ENCODE measurements at places on chromosomes 13 and 19. TPM values are rescaled to one million over a fixed set of nuclear protein-coding genes. Genes with fewer than 3 reads are reported as not detected.
A peak's percentile ranks its signal among the peaks of the same experiment; 100 is the strongest.

The ZNF235 gene
- total RNA-seq, result 2.7 TPM

GRCh38 chr19:45828945-45829344, 13.8 kb upstream of the RSPH6A start:
- H3K27ac ChIP-seq, result no peak overlapping the region
- H3K4me3 ChIP-seq, result no peak overlapping the region
- peaks cover 15% of the 10 kb centered on the region for H3K4me1 ChIP-seq
- DNase-seq, result no peak
- peaks cover 92% of the 10 kb centered on the region for H3K36me3 ChIP-seq
- H3K27me3 ChIP-seq, result no peaks in the 10 kb centered on the region

The MEIS3 gene
- 11.2 TPM for total RNA-seq

The SBK2 gene
- total RNA-seq, result not detected

GRCh38 chr13:22053053-22053452, 382.2 kb downstream of the FGF9 start:
- no peak overlapping the region for H3K27ac ChIP-seq
- H3K27me3 ChIP-seq, result no peaks in the 10 kb centered on the region
- DNase-seq, result no peak
- H3K36me3 ChIP-seq, result no peaks in the 10 kb centered on the region

DNA sequence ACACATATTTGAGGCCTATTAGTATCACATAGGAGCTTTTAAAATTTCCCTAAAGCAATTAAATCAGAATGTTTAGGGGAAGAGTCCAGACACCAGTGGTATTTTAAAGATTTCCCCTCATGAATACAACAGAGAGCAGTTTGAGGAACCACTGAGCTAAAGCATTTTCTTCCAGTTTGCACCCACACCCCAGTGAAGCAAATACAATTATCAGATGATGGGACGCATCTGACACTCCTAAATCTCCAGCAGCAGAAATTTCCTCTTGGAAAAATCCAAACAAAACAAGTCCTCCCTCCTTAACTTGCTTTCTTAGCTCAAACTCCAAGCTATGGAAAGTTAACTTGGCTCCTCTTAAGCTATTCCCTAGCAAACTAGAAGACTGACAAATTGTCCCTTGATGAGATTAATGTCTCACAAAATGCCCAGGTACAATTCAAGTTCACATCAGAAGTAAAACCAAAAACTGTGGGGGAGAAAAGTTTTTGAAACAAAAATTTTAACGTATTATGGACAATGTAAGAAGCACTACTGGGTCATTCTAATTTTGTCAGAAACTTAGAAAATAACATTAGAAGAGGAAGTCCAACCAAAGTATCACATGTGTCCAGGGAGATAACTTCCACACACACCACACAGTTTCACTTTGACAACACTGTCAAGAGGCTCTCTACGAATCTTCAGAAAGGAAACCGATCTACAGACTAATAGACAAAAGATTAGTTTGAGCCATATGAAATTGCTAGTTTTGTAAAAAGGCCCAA, 74.1 kb downstream of the ABCC4 start:
- no peak overlapping the region for H3K27ac ChIP-seq
- H3K4me3 ChIP-seq, result no peak overlapping the region
- H3K36me3 ChIP-seq, result peaks cover 7% of the 10 kb centered on the region
- H3K27me3 ChIP-seq, result no peaks in the 10 kb centered on the region

- no peak for DNase-seq
- no peak overlapping the region for H3K4me3 ChIP-seq
- H3K27ac ChIP-seq, result no peak overlapping the region
- H3K36me3 ChIP-seq, result no peaks in the 10 kb centered on the region
Observed at GRCh38 chr19:41097302-41097701, 9.1 kb downstream of the CYP2A13 start.

DNA sequence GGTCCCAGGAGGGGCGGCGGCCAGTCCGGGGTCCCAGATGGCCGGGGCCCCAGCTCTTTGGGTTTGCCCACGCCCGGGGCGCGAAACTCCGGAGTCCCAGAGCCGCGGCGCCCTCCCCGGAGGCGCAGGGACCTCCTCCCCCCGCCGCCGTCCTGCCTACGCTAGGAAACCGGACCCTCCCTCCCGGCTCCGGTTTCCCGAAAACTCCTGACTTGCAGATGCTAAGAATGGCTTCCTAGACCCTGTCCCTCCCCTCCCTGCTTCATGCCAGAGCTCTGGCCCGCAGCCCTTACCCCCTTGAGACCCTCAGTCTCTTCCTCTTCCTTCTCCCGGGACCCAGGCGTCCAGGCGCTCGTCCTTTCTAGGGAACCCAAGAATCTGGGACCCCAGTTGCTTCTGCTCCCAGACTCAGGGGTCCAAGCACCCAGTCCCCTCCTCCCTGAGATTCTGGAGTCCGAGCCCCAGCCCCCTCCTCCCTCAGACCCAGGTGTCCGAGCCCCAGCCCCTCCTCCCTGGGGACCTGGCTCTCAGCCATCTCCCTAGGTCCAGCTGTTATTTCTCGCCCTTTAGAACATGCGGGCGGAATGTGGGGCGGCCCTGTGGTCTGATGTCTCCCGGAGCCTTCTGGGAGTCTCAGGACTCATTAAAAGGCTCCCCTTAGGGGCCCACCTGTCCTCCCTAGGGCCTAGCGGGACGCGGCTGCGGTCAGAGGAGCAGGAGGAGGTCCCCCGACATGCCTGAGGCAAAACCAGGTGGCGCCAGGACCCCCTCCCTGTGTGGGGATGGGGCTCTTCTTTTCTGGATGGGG, at the start of gene MYBPC2:
MYBPC2 (plus strand) TSS at position 672 of the 808 bp plus-strand sequence; CDS start at position 734, 62 bp downstream.
- peak within 1 kb of the TSS; percentile 51 for H3K27ac ChIP-seq
- peak within 1 kb of the TSS; percentile 75 for H3K4me3 ChIP-seq
- peaks cover 11% of the 10 kb centered on the region for H3K4me1 ChIP-seq
- DNase-seq, result no peak
- peaks cover 18% of the 10 kb centered on the region for H3K27me3 ChIP-seq
- no peaks in the 10 kb centered on the region for H3K36me3 ChIP-seq

The TYROBP gene
- not detected for total RNA-seq

DNA sequence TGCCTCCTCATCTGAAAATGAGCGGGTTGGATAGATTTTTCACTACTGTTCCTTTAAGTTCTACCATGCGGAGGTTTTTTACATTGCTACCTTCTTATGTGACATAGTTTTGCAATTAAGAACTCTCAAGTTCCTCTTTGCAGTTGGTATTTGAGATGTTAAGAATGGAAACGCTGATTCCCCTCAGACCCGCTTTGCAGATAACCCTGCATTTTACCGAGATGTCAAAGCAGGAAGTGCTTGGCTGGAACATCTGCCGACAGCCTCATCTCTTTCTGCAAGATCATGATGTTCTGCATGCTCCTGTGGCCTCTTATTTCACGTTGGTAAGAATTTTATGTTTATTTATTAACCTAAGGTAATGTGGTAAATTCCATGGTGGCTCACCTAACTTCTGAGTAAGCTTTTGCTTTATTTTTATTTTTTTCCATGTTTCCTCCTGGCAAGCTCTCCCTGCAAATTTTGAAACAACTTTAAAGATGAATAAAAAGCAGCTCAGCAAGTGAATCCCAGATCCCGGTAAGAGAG, 22.5 kb downstream of the PABPC3 start:
- no peak overlapping the region for H3K27ac ChIP-seq
- H3K4me1 ChIP-seq, result peaks cover 6% of the 10 kb centered on the region
- no peak overlapping the region for H3K4me3 ChIP-seq
- DNase-seq, result no peak
- no peaks in the 10 kb centered on the region for H3K36me3 ChIP-seq

DNA sequence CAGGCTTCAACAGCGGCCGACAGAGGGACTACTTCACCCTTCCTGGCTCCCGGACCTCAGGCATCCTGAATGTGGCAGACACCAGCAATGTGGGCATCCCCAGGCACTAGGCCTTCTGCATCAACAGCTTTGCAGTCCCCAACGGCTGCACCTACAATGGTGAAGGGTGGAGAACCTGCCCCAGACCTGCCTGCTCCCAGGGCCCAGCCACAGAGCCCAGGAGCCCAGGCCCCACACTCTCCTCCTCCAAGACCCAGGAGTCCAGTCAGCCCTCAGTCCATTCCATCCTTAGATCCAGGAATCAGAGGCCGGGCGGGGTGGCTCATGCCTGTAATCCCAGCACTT, 34.5 kb downstream of the HPN start:
- H3K4me3 ChIP-seq, result no peak overlapping the region
- H3K27ac ChIP-seq, result no peak overlapping the region
- no peaks in the 10 kb centered on the region for H3K4me1 ChIP-seq
- H3K36me3 ChIP-seq, result no peaks in the 10 kb centered on the region
- DNase-seq, result no peak
- peaks cover 17% of the 10 kb centered on the region for H3K27me3 ChIP-seq

- H3K27me3 ChIP-seq, result no peaks in the 10 kb centered on the region
- H3K27ac ChIP-seq, result no peak overlapping the region
- no peaks in the 10 kb centered on the region for H3K36me3 ChIP-seq
- DNase-seq, result no peak
- H3K4me3 ChIP-seq, result no peak overlapping the region
Observed at GRCh38 chr13:105827111-105827809, 708.2 kb downstream of the EFNB2 start.

DNA sequence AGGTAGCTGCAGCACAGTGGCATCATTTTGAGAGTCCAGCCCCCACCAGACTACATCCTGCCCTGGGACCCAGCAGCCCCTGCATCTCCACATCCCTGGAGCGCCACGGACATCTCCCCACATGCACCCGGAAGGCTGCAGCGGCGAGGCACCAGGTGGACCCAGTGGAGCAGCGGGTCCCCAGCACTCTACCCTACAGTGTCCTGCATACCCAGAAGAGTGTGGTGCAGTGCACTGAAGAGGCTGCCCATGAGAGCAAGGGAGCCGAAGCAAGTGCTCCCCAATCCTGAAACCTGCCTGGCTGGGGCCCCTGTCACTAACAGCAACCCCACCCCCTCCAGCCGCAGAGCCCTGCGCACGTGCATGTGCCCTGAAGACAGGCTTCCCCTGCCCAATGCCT, 21.3 kb upstream of the SLC7A9 start:
- no peaks in the 10 kb centered on the region for H3K4me1 ChIP-seq
- H3K27me3 ChIP-seq, result no peaks in the 10 kb centered on the region
- H3K36me3 ChIP-seq, result peaks cover 5% of the 10 kb centered on the region
- DNase-seq, result no peak

GRCh38 chr13:99028890-99029289, 51.0 kb upstream of the DOCK9 start:
- H3K27me3 ChIP-seq, result no peaks in the 10 kb centered on the region
- H3K36me3 ChIP-seq, result peaks cover 2% of the 10 kb centered on the region
- H3K4me1 ChIP-seq, result peaks cover 41% of the 10 kb centered on the region
- no peak overlapping the region for H3K27ac ChIP-seq

The CYP4F2 gene
- 0.59 TPM for total RNA-seq

- H3K4me1 ChIP-seq, result peaks cover 12% of the 10 kb centered on the region
- peaks cover 14% of the 10 kb centered on the region for H3K36me3 ChIP-seq
- H3K27ac ChIP-seq, result peak overlapping the region; percentile 49
- no peak for DNase-seq
- H3K4me3 ChIP-seq, result no peak overlapping the region
- H3K27me3 ChIP-seq, result no peaks in the 10 kb centered on the region
Observed at GRCh38 chr19:40417643-40417981, 4.4 kb upstream of the PRX start.

- no peaks in the 10 kb centered on the region for H3K4me1 ChIP-seq
- H3K4me3 ChIP-seq, result no peak overlapping the region
- H3K36me3 ChIP-seq, result no peaks in the 10 kb centered on the region
- H3K27ac ChIP-seq, result no peak overlapping the region
- peaks cover 62% of the 10 kb centered on the region for H3K27me3 ChIP-seq
Observed at GRCh38 chr13:70923863-70924752, 815.9 kb upstream of the KLHL1 start.

- no peaks in the 10 kb centered on the region for H3K4me1 ChIP-seq
- H3K27ac ChIP-seq, result no peak overlapping the region
- DNase-seq, result no peak
- no peak overlapping the region for H3K4me3 ChIP-seq
- peaks cover 27% of the 10 kb centered on the region for H3K36me3 ChIP-seq
Observed at GRCh38 chr19:27741236-27741635, 1471.7 kb downstream of the UQCRFS1 start.

DNA sequence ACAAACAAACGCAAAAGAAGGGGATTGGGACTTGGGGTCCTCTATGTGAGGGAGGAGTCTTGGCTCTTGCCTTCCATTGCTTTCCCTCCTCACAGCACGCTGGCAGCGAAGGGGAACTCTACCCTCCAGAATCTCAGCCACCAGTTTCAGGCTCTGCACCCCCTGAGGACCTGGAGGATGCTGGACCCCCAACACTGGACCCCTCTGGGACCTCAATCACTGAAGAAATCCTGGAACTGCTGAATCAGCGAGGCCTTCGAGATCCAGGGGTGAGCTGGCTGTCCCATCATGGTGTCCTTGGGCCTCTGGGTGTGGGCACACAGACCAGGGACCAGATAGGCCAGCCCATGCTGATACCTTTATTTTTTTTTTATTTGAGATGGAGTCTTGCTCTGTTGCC, 9.6 kb downstream of the PLEKHG2 start:
- no peak overlapping the region for H3K4me3 ChIP-seq
- no peaks in the 10 kb centered on the region for H3K36me3 ChIP-seq
- DNase-seq, result no peak
- no peak overlapping the region for H3K27ac ChIP-seq
- H3K4me1 ChIP-seq, result no peaks in the 10 kb centered on the region

DNA sequence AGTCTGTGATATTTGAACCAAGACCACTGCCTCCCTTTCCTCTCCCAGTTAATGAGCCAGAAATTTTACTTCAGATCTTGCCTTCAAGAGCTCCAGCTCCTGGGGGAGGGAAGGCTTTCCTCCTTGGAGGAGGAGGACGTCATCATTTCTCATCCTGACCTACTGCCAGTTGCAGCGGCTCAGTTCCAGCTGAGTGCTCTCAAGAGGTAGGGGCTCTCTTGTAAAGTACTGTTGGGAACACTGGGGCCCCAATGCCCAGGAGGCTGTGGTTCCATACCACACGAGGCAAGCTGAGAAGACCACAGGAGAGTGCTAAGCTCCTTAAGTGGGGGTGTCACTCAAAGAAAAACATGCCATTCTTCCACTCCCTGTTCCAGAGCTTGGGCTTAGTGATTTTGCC, 36.2 kb downstream of the METTL21C start:
- no peak overlapping the region for H3K27ac ChIP-seq
- peaks cover 45% of the 10 kb centered on the region for H3K36me3 ChIP-seq
- no peak overlapping the region for H3K4me3 ChIP-seq
- H3K4me1 ChIP-seq, result no peaks in the 10 kb centered on the region
- no peaks in the 10 kb centered on the region for H3K27me3 ChIP-seq
- no peak for DNase-seq

- no peaks in the 10 kb centered on the region for H3K36me3 ChIP-seq
- peaks cover 6% of the 10 kb centered on the region for H3K4me1 ChIP-seq
- DNase-seq, result no peak
- H3K27ac ChIP-seq, result no peak overlapping the region
Observed at GRCh38 chr13:66895780-66896179, 334.4 kb downstream of the PCDH9 start.

DNA sequence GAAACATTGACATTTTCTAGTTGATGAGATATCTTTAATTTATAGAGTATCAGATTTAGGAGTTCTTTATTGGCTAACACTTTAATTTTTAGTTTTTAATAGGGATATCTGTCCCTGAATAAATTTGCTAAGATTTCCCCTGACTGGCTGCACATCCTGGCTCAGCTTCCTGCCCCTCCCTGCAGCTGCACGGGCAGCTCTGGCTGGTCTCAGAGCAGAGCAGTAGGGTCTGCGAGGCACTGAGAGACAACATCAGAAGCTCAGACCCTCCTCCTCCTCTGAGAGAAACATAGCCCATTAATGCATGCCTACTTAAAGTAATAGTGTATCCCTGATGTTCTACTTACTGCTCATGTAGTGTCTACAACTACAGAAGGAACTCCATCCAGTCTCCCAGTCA, 139.2 kb downstream of the TNFSF13B start:
- H3K27ac ChIP-seq, result no peak overlapping the region
- no peak for DNase-seq
- H3K36me3 ChIP-seq, result no peaks in the 10 kb centered on the region
- peaks cover 42% of the 10 kb centered on the region for H3K27me3 ChIP-seq
- H3K4me1 ChIP-seq, result no peaks in the 10 kb centered on the region
- H3K4me3 ChIP-seq, result no peak overlapping the region

GRCh38 chr13:109700176-109700575, 86.2 kb downstream of the IRS2 start:
- H3K27me3 ChIP-seq, result no peaks in the 10 kb centered on the region
- peaks cover 32% of the 10 kb centered on the region for H3K4me1 ChIP-seq
- H3K36me3 ChIP-seq, result no peaks in the 10 kb centered on the region

The ZNF793 gene
- total RNA-seq, result not detected
